ENCODE measurements at places on chromosomes 6 and 20.

- no peak for DNase-seq
Measured at GRCh38 chr6:161308075-161308655, 34.3 kb upstream of the AGPAT4 start.

GRCh38 chr6:142857233-142857761 lies 87.7 kb downstream of the HIVEP2 start:
- DNase-seq, result no peak

GRCh38 chr6:47690214-47690613 lies 8.2 kb upstream of the ADGRF4 start:
- DNase-seq, result no peak

- no peak for DNase-seq
Measured at GRCh38 chr6:168518867-168519266, 77.9 kb downstream of the SMOC2 start.

DNA sequence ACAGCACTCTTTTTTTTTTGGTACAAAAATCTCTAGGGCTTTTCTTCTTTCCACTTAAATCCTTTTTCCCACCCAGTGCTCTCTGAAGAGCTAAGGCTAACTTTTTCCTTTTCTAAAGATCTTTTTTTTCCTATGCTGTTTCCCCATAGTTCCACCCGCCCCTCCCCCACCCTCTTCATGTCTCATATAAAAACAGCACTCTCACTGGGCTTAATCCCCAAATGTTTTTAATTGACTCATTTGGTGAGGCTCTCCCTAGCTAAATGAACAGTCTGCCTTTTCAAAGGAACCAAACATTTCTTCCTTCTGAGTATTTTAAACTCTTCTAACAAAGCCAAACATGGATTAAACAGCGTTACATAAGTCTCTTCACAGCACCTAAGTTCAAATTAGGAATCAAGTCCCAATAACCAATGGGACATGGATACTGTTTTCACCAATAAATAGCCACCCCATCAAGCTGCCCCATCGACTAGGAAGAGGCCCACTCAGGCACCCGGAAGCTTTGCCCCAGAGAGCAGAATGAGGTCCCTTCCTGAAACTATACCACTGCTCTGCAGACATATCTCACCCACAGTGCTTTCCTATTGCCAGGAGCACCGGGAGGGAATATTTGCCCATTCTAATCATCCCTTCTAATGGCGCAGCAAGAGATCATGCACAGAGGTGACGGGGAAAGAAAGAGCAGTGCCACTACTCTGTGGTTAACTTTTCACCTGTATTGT lies 63.7 kb downstream of the ATXN1 start:
- no peak for DNase-seq

- peak; percentile 16 for DNase-seq
Measured at GRCh38 chr6:78829407-78829806, 37.9 kb upstream of the IRAK1BP1 start.

- peak; percentile 51 for DNase-seq
Measured at GRCh38 chr20:9186396-9186795, 117.5 kb downstream of the PLCB4 start.

DNA sequence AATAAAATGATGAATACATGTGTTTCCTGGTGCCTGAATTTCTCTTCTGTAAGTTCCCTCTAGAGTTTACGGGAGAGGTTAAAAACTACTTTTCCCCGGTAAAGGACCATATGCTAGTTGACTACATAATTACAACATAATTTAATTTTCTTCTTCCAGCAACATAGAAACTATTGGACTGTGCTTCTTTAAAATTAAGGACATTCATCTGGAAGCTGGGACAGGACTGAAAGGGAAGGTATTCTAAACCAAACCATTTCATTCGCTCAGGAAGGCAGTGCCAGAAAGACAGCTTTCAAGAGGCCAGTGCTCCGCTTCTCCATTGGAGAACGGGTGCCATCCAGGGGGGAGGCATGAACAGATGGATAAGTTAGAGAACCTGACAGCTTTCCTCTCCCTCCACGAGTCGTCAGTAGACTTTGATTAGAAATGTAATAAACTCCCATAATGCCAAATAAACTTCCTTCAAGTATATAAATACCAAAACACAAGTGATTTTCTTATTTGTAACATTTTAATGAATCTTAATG lies 458.0 kb upstream of the SOX4 start:
- DNase-seq, result no peak

- DNase-seq, result no peak
Measured at GRCh38 chr6:56318851-56319250, 71.5 kb upstream of the COL21A1 start.

- peak; percentile 81 for DNase-seq
Measured at GRCh38 chr6:56335726-56336125, 88.3 kb upstream of the COL21A1 start.

GRCh38 chr20:59123678-59124255 lies 39.9 kb upstream of the ZNF831 start:
- DNase-seq, result no peak

DNA sequence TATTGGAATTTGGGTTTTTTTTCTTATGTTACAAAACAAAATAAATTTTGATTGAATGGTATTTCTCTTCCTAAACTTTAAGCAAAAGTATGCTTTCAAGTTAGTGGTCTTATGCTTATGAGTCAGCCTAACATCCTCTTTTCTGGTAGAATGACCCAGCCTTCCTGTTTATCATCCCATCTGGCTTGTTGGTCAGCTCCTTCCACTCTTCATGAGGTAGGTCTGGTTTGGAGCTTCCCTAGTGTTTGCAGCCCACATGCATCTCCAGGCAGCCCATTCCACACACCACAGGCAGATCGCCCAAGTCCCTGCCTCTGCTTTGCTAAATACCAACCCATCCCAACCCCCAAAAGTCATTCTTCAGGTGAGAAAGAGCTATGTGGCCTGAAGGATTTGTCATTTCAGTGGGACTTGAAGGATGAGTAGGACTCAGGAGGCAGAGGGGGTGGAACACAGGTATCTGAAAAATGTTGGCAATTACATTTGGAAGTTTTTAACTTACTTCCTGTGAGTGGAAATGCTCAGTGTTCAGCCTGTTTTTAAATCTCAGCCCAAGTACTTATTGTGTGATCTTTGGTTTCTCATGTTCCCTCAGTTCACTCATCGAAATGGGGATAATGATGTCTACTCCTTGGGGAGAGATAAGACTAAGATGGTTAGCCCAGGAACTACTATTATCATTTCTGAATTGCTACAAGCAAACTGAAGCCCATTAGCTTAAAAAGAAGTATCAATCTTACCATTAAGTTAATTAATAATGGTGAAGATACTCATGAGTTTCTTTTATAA lies 294.0 kb downstream of the ADGB start:
- DNase-seq, result peak; percentile 87

- DNase-seq, result peak; percentile 54
Measured at GRCh38 chr6:52994031-52994838, 849 bp downstream of the GSTA4 start.

- peak; percentile 51 for DNase-seq
Measured at GRCh38 chr20:47740862-47741184, 44.5 kb downstream of the SULF2 start.

GRCh38 chr6:4066029-4066755 lies 12.7 kb downstream of the FAM217A start:
- DNase-seq, result no peak

GRCh38 chr6:20811109-20811761 lies 277.0 kb downstream of the CDKAL1 start:
- DNase-seq, result peak; percentile 93

- DNase-seq, result no peak
Measured at GRCh38 chr20:64173116-64173515, 8.9 kb downstream of the MYT1 start.

GRCh38 chr6:36076178-36077063 lies 48.8 kb downstream of the MAPK14 start:
- no peak for DNase-seq

DNA sequence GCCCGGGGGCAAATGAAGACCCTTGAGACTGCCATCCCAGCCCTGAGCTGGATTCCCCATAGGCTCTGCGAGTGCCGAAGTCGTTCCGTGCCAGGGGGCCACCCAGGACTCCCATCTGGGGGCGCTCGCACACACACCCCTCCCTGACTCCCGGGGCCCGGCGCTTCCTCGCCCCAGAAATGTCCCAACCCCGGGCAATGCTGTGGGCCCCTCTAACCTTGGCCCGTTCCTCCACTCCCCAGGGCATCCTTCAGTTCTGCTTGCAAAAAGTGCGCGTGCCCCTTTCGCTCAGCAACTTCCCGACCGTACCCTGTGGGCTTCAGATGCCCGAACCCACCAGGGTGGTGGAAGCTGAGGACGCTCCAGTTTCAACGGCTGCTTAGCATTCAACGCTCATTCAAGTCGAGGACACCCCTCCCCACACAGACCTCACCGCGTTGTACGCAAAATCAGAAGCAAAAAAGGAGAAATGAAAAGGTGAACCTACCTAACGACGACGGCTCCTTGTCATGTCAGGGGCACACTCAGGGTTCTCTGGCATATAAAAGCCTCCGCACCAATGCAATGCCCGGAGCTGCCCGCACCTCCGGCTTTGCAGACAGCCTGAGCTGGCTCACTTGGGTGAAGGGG lies 25.3 kb downstream of the RIPOR2 start:
- DNase-seq, result no peak

DNA sequence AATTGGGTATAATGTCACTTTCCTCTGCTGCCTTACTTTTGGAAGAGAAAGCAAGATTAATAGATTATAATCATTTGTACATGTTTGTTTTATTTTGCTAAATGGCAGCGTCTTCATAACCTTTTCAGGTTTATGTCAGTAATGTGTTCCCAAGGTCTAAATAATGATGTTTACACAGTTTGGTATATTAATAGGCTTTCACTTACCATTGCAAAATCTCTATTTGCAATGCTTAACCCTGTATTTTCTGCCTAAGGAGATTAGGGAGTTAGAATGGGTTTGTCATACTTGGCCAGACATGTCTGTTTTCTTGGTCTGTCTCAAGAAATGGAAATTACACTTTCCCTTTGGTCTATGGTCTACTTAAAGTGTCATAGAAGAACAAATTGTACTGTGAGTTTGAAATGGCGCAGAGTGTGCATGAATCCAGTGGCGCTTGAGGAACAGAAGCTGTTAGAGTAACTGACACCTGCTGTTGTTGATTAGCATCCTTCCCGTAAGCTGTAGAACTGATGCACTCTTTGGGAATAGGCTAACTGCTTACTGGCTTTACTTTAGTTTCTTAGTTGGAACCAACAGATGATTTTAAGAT lies 261.1 kb downstream of the SAMD5 start:
- no peak for DNase-seq

DNA sequence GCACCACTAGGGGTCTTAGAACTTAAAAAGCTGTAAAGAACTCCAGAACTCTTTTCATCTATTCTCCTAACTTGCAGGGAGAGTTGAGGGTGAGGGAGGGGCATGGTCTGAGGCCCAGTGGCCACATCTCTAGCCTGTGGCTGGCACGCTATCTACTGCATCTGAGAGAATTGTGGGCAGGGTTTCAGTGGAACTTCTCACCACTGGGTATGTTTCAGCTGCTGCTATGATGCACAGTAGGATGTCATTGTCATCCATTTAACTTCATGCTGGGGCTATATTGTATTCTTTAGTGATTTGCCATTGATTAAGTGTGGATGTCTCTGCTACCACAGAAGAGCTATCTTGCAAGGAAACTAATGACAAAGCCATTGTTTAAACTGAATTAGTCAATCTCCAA lies 4.5 kb downstream of the TMEM14A start:
- no peak for DNase-seq

DNA sequence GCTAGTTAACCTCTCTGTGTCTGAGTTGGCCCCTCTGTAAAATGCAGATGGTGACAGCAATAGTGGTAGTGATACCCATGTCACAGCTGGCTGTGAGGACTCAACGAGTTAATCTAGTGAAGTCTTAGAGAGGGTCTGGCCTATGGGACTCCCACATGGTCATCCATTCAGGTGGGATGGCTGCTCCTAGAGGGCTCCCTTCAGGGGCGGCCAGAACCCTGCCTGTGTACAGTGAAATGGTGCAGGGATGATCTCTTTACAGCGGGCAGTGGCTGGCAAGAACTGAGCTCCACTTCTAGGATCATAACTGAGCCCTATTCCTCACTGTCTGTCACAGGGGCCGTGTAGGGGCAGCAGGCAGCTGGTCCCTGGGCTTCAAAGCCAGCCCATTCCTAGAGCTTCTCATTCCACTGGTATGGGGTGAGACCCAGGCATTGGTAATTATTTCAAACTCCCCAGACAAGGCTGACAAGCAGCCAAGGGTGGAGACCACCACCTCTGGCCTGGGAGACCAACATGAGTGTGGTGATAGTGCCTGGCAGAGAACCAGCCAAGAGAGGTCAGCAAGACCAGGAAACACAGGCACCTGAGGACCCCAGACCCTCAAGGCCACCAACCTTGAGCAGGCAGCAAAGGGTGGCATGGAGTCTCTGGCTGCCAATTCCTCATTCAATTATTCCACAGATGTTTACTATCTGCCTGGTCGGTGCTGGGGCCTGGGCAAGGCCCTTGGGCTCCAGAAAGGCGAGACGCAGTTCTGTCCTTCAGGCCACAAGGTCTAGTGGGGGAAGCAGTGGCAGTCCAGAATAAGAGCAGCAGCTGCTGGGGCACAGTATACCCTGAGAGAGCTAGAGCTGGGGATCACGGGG lies 103.4 kb downstream of the MRPL14 start:
- no peak for DNase-seq

DNA sequence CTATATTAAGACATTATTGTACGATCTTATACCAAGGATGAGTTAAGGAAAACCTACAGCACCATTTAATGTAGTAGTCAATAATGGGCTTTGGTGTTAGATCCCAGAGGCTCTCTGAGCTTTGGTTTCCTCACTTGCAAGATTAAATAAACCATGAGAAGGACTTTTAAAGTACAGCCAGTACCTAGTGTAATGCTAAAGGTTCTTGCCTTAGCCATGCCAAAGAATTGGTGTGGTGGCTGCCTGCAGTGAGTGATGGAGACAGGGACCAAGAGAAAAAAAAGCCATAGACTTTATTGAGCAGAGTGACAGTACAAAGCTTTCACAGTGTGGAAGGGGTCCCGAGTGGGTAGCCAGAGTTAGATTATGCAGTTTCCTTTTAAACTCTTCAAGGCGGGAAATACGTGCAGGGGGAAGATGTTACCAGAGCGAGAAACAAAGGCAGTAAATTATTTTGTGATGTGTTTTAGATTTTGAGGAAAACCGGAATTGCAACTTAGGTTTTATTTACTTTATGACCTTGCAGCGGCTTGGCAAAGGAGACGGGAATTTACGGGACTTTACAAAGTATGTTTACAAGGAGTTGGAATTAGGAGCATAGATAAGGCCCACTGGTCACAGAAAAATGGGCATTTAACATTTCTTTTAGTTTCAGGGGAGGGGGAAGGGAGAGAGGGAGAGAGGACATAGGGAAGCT lies 100.4 kb downstream of the MYO6 start:
- no peak for DNase-seq

DNA sequence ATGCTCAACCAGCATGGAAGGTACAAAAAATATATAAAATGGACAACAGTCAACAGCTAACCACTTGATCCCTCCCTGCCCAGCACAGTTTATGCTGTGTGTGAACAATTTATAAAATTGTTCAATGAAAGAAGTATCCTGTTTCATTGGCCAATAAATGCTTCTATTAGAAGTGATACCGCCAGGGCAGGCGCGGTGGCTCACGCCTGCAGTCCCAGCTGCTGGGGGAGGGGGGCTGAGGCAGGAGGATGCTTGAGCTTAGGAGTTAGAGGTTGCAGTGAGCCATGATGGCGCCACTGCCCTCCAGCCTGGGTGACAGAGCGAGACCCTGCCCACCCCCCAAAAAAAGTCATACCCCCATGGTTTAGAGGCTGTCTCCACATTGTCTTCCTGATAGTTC lies 4.6 kb downstream of the AGPAT4 start:
- DNase-seq, result no peak

- DNase-seq, result peak; percentile 84
Measured at GRCh38 chr20:41316602-41317545, 657 bp downstream of the ZHX3 start.

GRCh38 chr6:11824986-11825385 lies 46.4 kb upstream of the ADTRP start:
- peak; percentile 41 for DNase-seq

- DNase-seq, result no peak
Measured at GRCh38 chr6:25975923-25976560, 13.4 kb downstream of the TRIM38 start.

All from RPMI7951 (cell line).